Upper lobe of left lung (tissue), 6 donors: ENCODE measurements at places on chromosomes 7 and 10. TPM values are rescaled to one million over a fixed set of nuclear protein-coding genes. Genes with fewer than 3 reads are reported as not detected.

The PTTG1IP2 gene
- not detected for total RNA-seq

The TRA2A gene
- total RNA-seq, result 35.1 TPM

The LRMDA gene
- total RNA-seq, result 12.8 TPM

The TIMM23B gene
- total RNA-seq, result 21.1 TPM

The IL6 gene
- total RNA-seq, result 16.6 TPM

The TMEM236 gene
- 4.6 TPM for total RNA-seq

- DNase-seq, result no peak
Measured at GRCh38 chr10:26410356-26410755, 27.8 kb upstream of the APBB1IP start.

DNA sequence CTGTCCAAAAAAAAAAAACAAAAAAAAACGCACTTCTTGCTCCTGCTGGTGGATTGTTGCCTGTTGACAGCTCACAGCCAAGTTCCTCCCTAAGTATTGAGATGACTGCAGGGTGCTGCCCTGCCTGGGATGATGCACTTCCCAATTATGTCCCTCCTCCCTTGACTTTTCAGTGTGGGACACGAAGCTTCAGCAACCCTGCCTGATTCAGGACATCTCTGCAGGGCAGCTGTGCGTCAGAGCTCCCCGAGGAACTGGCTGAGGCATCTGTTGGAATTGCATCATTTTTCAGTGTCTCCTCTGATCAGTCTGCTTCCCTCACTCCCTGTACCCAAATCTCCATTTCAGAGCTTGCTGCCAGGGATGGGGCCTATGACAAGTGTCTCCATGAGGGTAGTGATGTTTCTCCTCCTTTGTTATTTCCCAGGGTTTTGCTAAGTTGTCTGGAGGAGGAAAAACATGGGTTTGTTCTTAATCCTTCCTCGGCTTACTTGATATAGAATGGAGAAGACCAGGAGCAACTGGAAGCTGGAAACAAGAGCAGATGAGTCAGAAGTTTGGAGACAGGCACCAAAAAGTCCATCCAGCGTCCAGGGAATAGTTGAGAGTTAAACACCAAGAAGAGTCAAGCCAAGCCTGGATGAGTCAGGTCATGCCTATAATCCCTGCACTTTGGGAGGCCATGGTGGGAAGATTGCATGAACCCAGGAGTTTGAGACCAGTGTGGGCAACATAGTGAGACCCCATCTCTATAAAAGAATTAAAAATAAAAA, 355.1 kb downstream of the GALNT17 start:
- no peak for DNase-seq

- no peak for DNase-seq
Measured at GRCh38 chr7:120060875-120061274, 212.1 kb upstream of the KCND2 start.

- DNase-seq, result no peak
Measured at GRCh38 chr10:51972733-51973346, 273.4 kb upstream of the CSTF2T start.

GRCh38 chr10:95480102-95480900, 80.9 kb downstream of the SORBS1 start:
- no peak for DNase-seq

- DNase-seq, result no peak
Measured at GRCh38 chr7:111089822-111090426, 1.0 kb upstream of the LRRN3 start.

- DNase-seq, result peak; percentile 43
Measured at GRCh38 chr10:77391605-77392235, 245.9 kb downstream of the KCNMA1 start.

DNA sequence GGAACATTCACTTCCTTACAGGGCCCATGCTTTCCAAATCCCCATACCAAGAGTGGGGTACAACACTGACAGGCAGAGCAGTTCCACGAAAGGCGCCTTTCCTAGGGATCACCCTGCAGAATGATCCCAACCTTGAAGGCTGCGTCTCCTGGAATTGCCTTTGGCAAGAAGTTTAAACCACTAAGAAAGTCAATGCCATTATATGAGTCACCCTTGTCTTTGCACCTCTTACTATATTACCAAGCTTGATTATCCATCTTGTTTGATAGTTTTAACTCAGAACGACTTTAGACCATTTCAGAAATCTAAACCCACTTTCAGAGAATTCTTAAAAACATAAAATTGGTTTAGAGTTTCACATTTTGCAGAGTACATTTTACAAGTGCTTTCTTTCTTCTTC, 282.1 kb downstream of the ARHGAP12 start:
- no peak for DNase-seq

DNA sequence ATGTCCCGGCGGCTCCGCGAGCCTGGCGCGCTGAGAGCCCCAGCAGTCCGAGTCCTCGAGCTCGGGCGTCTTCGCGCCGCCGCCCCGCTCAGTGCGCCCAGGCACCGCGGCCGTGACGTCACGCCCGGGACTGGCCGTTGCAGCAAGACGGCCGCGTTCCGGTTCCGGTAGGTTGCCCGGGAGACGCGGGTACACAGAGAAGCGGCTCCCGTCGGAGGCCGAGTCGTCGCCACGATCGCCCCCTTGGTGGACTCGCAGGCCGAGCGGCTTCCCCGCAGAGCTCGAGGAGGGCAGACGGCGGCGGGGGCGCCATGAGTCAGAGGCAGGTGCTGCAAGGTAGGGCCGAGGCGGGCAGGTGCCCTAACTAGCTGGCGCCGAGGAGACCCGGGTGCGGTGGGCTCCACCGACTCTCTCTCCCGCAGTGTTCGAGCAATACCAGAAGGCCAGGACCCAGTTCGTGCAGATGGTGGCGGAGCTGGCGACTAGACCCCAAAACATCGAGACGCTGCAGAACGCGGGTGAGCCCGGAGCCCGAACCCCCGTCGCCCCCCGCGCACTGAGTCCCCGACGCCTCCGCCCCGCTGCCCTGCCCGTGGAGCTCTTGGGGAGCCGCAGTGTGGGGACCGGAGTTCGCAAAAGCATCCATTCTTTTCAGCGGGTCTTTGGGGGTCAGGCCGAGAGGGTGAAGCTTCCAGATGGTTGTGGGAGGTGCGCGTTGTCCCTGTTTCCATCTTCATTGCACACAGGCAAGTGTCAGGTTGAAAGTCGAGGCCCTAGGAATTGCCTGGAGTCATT, at the start of gene SPAG6:
Gene SPAG6, plus strand, starts transcription at position 196 of the 795 bp plus-strand sequence. Its CDS starts 116 bp downstream, at position 312.
- DNase-seq, result peak; percentile 92
